Cerebellar cortex (tissue), 1 donor: ENCODE measurements at places on chromosomes 3 and 15.
A peak's percentile ranks its signal among the peaks of the same experiment; 100 is the strongest.

DNA sequence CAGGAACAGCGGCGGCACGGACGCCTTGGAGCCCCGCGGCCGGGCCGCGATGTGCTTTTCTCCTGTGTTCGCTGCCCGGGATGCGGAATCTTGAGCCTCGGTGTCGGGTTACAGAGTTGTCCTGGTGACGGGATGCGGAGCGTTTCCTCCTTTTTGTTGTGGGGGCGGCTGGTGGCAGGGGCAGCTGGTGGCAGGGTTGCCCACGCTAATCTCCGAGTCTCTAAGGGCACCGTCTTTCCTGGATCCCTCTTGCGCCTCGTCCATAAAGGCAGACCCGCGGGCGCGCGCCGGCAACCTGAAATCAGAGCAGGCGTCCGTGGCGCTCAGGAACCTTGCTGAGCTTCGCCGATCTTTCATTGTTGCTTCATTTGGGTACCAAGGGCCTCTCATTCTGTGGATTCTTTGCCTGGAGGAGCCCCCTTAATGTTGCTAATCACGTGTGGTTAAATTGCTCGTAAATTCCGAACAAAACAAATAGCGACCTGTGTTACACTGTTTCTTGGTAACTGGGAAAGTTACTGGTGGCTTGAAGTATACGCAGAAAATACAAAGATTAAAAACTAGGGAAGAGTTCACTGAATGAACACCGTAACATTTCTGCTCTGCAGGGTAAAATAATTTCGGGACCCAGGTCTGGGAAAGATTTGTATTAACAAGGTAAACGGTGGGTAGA lies 844 bp upstream of the PFN2 start:
- DNase-seq = peak; percentile 72

DNA sequence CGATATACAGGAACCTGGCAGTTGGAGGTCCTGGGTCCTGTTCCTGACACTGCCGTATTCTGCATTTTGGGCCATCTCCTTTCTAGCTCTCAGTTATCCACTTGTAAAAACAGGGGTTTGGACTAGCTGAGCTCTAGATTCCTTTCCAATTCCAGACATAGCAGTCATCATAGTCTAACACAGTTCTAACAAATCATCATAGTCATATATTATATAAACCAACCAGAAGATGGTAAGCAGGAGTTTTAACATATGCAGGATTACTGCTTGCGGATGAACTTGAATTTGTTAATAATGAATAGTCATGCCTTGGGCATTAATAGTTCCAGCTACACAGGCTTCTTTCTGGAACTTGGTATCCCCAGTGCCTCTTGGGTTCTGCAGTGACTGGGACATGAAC lies 26.6 kb downstream of the MASP1 start:
- no peak for DNase-seq

DNA sequence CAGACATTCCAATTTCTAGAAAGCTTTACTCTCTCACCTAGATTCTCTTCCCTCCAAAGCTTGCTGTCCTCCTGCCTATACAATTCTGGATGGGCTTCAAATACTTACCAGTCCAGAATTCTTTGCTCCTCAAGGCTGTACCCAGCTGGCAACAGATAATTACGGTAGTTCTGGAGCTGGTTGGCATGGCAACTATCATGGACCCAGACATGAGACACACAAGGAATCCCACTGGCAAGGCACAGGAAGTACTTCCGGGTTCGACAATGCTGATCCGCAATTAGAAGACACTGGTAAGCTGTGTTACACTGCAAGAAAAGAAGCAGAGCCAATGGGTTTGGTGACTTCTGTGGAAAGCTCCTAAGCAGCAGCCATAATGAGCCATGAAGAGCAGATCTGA lies 37.9 kb downstream of the TUBGCP4 start:
- DNase-seq = no peak

DNA sequence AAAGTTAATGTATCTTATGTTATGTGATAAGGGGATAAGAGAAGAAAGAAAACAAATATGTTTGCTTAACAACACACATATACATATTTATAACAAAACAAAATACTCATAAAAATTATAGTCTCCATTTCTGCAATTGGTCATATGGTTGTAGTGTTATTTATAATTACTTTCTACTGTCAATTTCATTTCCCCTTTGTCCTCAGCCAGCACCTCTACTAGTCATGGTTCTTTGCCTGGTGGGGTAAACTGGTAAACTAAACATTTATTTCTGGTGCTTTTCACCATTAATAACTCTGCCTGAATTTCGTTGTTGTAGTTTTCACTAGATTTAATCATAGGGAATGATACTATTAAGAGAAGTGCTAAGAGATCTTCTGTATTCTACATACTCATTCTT lies 88.0 kb upstream of the ALCAM start:
- no peak for DNase-seq

GRCh38 chr3:52839268-52839575 lies 4.4 kb upstream of the MUSTN1 start:
- DNase-seq = no peak

DNA sequence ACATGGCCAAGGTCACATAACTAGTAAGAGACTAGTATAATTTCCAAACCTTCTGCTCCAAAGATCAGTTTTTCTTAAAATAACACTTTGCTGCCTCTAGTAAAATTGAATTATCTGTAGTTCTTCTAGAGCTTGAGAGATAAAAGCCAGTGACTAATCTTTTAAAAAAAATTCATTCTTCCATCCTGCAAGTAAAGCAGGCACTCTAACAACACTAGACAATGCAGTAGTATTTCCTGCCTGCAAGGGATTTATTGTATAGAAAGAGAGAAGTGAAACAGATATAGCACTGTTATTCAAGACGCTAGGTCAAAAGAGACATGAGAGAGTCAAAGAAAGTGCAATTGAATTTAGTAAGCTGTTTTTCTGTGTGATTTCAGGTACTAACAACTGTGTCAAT lies 159.5 kb upstream of the TBC1D5 start:
- DNase-seq = no peak

GRCh38 chr15:78211189-78211921 lies 23.0 kb downstream of the ACSBG1 start:
- no peak for DNase-seq

DNA sequence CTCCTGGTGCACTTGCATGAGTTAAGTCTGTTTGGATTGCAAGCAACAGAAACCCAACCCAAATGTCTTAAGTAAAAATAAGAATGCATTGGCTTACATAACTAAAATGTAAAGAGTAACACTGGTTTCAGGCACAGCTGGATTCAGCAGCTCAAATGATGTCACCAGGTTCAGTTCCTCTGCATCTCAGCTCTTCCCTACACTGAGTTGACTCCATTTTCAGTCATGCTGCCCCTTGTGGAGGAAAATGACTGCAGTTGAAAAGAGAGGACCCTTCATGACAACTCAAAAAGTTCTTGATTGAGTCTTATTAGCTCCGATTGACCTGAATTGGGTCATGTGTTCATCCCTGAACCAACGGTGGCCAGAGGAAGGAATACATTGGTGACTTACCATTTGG lies 138.5 kb upstream of the ABI3BP start:
- no peak for DNase-seq

DNA sequence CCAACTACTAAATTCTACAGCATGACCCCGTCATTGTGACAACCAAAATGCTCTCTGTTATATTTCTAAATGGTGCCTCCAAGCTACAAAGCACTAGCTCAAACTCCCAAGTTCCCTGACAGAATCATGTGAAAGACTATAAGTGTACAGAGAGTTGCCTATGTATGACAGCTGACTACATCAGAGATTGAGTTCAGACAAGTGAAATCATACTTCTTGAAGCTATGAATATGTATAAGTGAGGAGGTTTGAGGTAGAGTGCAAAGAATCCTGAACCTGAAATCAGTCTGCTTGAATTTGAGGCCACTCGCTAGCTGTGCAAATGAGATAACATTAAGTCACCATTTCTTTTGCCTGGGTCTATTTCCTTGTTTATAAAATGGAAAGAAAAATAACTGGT lies 63.9 kb upstream of the TP63 start:
- no peak for DNase-seq

GRCh38 chr15:94770199-94770598 lies 538.8 kb downstream of the MCTP2 start:
- no peak for DNase-seq

GRCh38 chr3:127629467-127630403 lies 750 bp downstream of the PODXL2 start:
- DNase-seq = peak; percentile 37

DNA sequence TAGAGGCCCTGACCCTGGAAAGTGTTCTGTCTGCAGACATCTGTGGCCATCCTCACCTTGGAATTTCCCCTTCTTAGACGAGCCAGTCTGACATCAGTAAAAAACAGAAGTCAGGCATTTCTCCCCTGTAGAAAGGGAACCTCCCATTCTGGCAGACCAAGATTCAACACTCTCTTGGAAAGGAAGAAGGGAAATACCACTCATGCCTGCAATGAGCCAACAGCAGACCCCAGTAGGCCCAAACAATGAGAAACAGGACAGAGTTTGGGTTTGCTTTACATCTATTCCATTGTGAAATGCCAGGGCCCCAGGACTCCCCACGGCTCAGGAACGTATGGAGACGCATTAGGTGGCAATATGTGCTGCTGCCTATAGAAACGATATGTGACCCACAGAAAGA lies 264.0 kb upstream of the NSMCE3 start:
- DNase-seq = no peak

GRCh38 chr15:90436952-90437351 lies 48.9 kb downstream of the IQGAP1 start:
- no peak for DNase-seq

DNA sequence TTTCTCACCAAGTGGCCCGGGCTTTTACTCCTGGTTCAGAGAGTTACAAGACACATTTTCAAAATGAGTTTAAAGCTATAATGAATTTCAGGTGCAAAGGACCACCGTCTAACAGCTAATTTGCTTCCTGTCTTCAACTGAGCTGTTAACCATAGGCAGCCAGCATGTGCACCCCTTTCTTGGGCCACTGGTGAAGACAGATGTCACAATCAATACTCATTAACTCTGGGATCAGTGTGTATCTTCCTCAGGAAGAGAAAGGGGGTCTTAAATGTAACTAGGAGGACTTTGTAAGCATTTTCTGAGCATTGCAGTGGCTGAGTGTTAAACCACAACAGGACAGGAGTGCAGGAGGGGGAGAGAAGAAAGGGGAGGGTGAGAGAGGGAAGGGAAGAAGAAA lies 750.7 kb upstream of the CFAP20DC start:
- DNase-seq = no peak

DNA sequence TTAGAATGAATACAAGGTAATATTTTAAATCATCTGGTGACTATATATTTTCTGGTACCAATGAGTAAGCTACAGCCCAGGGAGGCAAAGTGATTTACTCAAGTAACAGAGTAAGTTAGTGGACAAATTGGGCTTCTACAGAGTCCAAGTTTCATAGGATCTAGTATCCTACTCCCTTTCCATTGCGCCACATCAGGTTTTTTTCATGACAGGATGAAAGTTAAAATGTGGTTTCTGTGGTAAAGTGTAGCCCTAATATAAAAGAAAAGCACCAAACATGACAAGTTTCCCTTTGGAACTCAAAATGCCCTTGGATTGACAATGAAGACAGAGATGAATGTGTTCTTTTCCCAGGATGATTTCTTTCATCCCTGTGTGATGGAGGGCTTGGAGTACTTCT lies 350.8 kb upstream of the ZNF385D start:
- DNase-seq = no peak

GRCh38 chr15:67915461-67916374 lies 75.9 kb upstream of the RNU6-1 start:
- peak; percentile 88 for DNase-seq

GRCh38 chr3:297585-297984 lies 101.0 kb downstream of the CHL1 start:
- no peak for DNase-seq

DNA sequence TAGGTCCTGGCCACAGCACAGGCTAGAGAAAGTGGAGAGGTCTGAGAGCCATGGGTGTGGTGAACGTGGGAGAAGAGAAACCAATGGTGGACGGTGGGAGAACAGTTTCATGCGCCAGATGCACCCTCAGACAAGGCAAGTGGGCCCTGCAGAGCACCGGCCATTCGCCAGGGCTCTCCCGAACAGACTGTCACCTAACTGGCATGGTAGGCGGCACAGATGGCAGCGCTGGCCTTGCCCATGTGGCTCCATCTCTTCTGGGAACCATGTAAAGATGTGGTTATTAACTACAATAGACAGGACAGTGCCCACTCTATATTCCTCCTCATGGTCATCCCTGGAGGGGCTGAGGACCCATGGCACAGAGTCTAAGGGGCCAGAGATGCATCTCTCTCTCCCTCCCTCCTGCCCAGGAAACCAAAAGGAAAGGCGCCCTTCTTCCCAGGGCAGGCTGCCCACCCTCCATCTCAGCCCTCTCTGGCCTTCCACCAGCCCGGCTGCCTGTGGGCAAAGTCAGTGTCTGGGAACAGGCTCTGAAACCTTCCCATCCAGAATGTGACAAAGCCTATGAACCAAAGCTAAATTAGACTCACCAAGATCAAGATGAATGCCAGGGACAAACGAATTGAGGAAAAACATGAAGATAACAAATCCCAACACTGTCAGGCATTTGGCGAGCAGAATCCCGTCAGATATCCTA lies 147.8 kb downstream of the OCA2 start:
- DNase-seq = peak; percentile 85

GRCh38 chr3:32420126-32421038 lies 28.7 kb downstream of the CMTM7 start:
- DNase-seq = no peak

DNA sequence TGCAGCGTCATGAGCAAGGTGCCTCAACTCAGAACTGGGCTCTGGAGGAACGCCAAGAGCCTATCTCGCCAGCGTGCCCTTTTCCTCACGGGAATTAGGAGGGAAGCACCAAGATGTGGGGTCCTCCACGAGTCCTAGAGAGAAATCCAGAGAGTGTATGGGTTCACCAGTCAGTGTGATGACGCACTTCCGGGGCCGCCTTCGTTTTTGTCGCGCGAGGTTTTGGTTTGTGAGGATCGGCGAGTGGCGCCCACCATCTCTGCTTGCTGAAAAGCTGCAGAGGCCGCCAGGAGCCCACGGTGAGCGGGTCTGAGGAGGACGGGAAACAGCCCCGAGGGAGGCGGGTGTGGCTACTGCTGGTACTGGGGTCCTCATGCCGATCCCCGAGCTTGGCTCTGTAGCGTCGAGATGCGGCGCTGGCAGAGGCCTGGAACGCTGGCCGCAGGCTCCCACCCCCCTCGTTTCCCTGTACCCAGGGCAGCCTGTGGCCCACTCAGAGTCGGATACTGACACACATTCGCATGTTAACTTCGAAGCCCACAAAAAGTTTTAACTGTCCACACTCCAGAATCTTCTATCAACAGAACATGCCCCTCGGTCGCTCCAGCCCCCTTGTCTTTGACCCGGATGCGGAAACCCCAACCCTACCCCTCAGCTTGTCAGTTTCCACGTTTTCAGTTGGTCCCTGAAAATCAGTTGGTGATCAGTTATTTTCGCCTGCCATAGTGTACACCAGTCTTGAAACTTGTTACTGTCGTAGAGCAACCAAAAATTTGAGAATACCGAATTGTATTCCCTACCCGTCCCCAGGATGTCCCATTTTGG lies 30.4 kb downstream of the ZNF662 start:
- DNase-seq = peak; percentile 56
